ENCODE measurements at places on chromosomes 2 and 18.

DNA sequence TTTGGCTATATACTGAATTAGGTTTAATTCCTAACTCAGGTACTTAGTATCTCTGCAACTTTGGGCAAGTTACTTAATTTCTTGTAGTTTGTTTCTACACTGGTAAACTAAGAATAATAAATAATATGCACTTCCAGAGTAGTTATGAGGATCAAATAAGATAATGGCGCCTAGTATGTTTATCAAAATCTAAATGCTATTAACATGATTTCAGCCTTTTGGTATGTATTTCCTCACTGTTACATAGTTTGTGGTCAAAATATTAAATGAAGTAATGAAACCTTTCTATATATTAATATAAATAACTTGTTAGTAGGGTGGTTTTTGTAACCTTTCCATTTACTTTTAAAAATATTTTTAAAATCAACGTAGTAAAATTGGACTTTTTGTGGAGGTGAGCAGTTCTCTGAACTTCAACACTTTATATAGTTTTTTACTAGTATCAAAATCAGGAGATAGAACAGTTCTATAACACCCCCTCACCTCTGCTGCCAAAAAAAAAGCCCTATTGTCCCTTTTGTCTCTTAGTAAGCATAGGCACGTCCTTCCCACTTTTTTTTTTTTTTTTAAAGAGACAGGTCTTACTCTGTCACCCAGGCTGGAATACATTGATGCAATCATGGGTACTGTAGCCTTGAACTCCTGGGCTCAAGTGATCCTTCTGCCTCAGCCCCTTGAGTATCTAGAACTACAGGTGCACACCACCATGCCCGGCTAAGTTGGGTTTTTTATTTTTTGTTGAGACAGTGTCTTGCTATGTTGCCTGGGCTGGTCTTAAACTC lies 44.8 kb downstream of the RAB3GAP1 start:
- DNase-seq, result no peak
- no peak overlapping the region for H3K27ac ChIP-seq
- H3K4me1 ChIP-seq, result no peaks in the 10 kb centered on the region
- H3K27me3 ChIP-seq, result no peaks in the 10 kb centered on the region

DNA sequence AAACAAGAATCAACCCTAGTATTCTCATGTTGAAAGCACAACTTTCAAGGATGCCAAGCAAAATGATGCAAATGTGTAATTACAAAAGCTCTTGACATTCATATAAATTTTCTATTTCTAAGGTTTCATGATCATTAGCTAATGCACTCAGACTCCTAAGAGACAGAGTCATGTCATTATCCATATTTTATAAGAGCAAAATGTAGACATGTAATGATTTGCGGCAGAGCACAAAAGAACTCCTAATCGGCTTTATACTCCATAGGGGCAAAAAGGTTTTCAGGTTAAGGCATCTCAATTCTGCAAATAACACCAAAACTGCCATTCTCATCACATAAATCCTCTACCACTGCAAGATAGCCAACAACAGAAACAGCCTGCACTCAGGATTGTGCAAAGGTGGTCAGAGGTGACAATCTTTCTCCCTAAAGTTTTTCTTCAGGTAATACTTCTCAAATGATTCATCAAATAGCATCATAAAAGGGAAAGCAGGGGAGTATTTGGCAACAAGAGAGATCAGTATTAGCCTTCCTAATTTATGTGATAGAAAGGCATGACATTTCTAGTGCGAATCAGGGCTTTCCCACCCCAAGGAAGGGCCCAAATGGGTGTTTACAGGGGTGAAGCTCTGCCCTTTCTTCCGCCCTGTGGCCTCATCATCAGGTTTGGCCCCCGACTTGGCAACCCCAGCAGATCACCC lies 64.7 kb downstream of the STK39 start:
- H3K27ac ChIP-seq, result no peak overlapping the region
- peaks cover 4% of the 10 kb centered on the region for H3K4me1 ChIP-seq
- H3K36me3 ChIP-seq, result peaks cover 6% of the 10 kb centered on the region
- no peak overlapping the region for H3K4me3 ChIP-seq
- DNase-seq, result no peak

DNA sequence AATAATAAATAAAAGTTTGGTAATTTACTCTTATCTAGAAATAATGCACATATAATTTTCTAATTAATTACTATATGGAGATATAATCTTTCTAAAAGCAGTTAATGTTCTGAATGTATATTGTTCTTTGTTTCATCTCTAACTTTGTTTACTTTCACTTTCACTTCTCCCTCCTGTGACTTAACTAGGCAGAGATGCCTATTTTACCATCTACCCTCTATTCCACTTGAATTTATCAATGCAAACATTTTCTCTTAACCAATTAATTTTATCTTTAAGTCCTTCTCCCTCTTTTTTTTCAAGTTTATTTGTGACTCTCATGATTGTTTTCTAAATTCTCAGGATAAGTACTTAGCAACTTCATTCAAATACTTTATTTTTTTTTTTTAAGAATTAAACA lies 55.1 kb upstream of the IL1RL1 start:
- H3K27ac ChIP-seq, result no peak overlapping the region
- no peaks in the 10 kb centered on the region for H3K36me3 ChIP-seq
- H3K4me3 ChIP-seq, result no peak overlapping the region
- peaks cover 33% of the 10 kb centered on the region for H3K4me1 ChIP-seq

DNA sequence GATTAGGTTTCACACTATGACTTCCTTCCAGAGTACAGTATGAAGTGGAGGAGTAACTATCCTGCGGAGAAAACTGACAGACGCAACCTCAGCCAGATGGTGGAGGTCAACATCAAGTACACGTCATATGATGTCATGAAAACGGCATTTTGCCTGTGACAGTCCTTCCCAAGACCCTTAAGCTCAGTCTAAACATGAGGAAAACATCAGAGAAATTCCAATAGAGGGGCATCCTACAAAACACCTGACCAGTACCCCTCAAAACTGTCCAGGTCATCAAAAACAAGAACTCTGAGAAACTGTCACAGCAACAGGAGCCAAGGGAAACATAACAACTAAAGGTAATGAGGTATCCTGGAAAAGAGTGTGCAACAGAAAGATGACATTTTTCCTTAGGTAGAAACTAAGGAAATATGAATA lies 1.7 kb downstream of the RNU4ATAC start:
- no peak overlapping the region for H3K4me3 ChIP-seq
- no peaks in the 10 kb centered on the region for H3K27me3 ChIP-seq
- H3K36me3 ChIP-seq, result no peaks in the 10 kb centered on the region
- no peak overlapping the region for H3K27ac ChIP-seq
- no peak for DNase-seq
- peaks cover 13% of the 10 kb centered on the region for H3K4me1 ChIP-seq

DNA sequence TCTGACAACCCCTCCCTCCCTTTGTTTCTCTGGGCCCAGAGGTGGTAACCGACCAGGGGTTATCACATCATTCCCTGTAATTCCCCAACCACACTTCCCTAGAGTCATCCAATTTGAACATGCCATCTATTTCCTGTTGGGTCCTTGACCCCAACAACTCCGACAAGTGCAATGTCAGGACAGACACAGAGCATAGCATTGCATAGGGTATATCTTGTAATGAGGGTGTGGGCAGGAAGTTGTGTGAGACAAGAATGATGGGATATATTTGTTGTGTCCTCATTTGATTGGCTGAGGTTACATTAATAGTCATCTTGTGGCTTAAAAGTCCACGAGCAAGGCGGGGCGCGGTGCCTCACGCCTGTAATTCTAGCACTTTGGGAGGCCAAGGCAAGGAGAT lies 33.4 kb upstream of the CNOT11 start:
- H3K4me1 ChIP-seq, result peaks cover 10% of the 10 kb centered on the region
- H3K36me3 ChIP-seq, result no peaks in the 10 kb centered on the region
- no peak overlapping the region for H3K4me3 ChIP-seq

DNA sequence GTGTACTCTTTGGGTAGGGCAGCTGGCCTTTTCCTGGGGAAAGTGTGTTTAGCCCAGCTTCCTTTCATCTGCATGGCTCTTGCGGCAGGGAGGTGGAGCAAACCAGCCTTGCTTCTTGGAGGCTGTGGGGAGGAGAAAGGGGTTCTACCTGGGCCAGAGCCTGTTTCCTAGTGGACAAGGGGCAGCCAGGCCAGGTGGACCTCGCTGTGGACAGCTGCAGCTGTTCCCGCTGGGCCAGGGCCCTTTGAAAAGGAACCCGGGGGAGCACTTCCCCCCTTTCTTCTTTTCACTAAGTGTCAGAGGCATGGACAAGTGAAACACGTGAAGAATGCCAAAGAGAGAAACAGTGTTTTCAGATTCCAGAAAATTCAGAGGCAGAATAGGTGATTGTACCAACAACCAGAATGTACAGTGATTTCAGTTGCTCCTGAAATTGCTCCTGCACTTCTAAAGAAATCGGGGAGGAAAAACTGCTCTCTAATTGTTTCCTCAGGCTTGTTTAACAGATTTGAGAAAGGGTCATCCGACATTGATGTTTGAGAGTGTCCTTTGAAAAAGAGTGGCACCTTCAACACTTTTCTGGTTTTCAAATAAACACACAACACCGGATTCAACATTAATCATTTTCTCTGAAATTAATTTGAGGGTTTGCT lies 3.9 kb downstream of the GLI2 start:
- H3K4me1 ChIP-seq, result no peaks in the 10 kb centered on the region
- no peak for DNase-seq
- H3K4me3 ChIP-seq, result no peak overlapping the region
- H3K36me3 ChIP-seq, result no peaks in the 10 kb centered on the region
- peaks cover 8% of the 10 kb centered on the region for H3K27me3 ChIP-seq

GRCh38 chr2:88698498-88699233 lies 7.2 kb downstream of the RPIA start:
- no peak overlapping the region for H3K4me3 ChIP-seq
- H3K27me3 ChIP-seq, result no peaks in the 10 kb centered on the region
- no peak for DNase-seq
- H3K36me3 ChIP-seq, result peaks cover 6% of the 10 kb centered on the region
- H3K27ac ChIP-seq, result no peak overlapping the region
- peaks cover 21% of the 10 kb centered on the region for H3K4me1 ChIP-seq

GRCh38 chr2:128667391-128667790 lies 348.7 kb upstream of the HS6ST1 start:
- no peaks in the 10 kb centered on the region for H3K36me3 ChIP-seq
- H3K27ac ChIP-seq, result no peak overlapping the region
- H3K4me1 ChIP-seq, result no peaks in the 10 kb centered on the region
- no peak overlapping the region for H3K4me3 ChIP-seq

DNA sequence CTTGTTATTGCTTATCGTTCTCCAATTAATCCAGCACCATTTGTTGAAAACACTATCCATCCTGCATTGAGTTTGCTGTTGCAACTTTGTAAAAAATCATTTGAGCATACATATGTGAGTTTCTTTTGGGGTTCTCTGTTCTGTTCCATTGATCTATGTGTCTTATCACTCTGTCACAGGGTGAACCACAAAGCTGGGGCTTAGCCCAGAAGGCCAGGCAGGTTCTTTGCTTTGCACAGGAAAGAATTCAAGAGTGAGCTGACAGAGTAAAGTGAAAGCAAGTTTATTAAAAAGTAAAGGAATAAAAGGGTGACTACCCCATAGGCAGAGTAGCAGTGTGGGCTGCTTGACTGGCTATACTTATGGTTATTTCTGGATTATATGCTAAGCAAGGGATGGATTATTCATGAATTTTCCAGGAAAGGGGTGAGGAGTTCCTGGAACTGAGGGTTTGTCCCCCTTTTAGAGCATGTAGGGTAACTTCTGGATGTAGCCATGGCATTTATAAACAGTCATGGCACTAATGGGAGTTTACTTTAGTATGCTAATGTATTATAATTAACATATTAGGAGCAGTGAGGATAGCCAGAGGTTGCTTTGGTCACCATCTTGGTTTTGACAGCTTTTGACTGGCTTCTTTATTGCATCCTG lies 46.8 kb downstream of the RNF138 start:
- H3K4me3 ChIP-seq, result no peak overlapping the region
- no peak overlapping the region for H3K27ac ChIP-seq
- peaks cover 6% of the 10 kb centered on the region for H3K4me1 ChIP-seq
- DNase-seq, result no peak
- H3K27me3 ChIP-seq, result no peaks in the 10 kb centered on the region
- no peaks in the 10 kb centered on the region for H3K36me3 ChIP-seq

DNA sequence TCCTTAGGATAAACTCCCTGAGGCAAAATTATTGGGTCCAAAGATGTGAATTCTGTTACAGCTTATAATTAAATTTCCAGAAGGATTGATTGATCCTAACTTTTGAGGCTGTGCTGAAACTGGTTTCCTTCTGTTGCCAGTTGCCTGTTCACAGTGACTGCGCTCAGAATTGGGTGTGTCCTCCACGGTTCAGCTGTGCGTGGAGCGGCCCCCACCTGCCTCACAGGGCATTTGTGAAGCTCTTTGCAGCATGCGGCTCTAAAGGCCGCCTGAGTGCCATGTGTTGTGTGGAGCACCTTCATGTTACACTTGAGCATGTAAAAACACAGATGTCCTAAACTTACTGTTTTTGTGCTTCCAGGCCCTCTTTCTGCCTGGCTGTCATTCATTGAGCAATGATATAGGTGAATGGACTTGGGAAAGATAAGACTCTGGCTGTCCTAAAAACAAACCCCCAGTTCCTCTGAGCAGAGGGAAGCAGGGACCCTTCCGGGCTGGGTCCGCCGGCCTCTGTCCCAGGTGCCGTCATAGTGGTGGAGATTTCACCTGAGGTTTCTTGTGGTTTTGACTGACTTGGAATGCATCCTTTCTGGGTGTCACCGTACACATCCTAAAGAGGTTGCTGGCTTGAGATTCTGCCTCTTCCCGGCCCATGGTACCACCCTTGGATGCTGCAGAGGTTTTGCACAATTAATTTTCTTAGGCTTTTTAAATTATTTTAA lies 173.6 kb downstream of the LDLRAD4 start:
- no peak overlapping the region for H3K4me3 ChIP-seq
- H3K27me3 ChIP-seq, result no peaks in the 10 kb centered on the region
- no peaks in the 10 kb centered on the region for H3K36me3 ChIP-seq
- DNase-seq, result no peak

- no peak for DNase-seq
- no peaks in the 10 kb centered on the region for H3K36me3 ChIP-seq
- H3K4me3 ChIP-seq, result no peak overlapping the region
- H3K27ac ChIP-seq, result no peak overlapping the region
- H3K27me3 ChIP-seq, result no peaks in the 10 kb centered on the region
Measured at GRCh38 chr18:26003356-26003755, 87.1 kb downstream of the SS18 start.

DNA sequence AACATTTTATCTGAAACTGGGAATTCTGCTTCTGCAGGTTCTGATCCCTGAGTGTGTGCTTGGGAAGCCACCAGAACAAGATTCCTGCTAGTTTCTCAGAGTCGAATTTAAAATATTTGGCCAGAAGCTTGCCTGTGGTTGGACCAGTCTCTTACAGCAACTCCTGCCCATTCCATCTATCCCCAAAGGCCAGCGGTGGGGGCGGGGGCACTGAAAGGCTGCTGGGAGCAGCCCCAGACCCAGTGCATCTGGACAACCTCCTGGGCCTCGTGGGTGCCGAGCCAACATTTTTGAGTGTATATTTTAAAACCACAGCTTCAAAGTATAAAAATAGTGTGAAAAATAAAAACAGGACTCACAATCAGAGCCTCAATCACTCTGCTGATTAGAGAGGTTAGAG lies 38.6 kb upstream of the ZFP36L2 start:
- H3K27ac ChIP-seq, result no peak overlapping the region

Data from CD8-positive, alpha-beta memory T cell (primary cell).